Hair follicle dermal papilla cell (primary cell): ENCODE measurements at places on chromosomes 12 and 14. TPM values are rescaled to one million over a fixed set of nuclear protein-coding genes. Genes with fewer than 3 reads are reported as not detected.

The DENND5B gene
- 18.3 and 22.1 TPM in 2 replicates for total RNA-seq

The KRT81 gene
- total RNA-seq, result 0.12 TPM in 1 of 2 replicates, not detected in the other

The OTX2 gene
- total RNA-seq, result not detected in 2 replicates

The AQP2 gene
- not detected in 2 replicates for total RNA-seq

The NR1H4 gene
- not detected in 2 replicates for total RNA-seq

The TEX52 gene
- not detected in 2 replicates for total RNA-seq

The TMEM260 gene
- 16.5 and 18.2 TPM in 2 replicates for total RNA-seq

The MYF5 gene
- not detected in 2 replicates for total RNA-seq

The SALL2 gene
- 2.7 and 4.7 TPM in 2 replicates for total RNA-seq

The USP5 gene
- total RNA-seq, result 87.1 and 94.1 TPM in 2 replicates

The JDP2 gene
- total RNA-seq, result 114 and 123 TPM in 2 replicates

The P2RX7 gene
- total RNA-seq, result 2.4 TPM in 2 replicates

The AHNAK2 gene
- 167 and 231 TPM in 2 replicates for total RNA-seq

The ASCL1 gene
- not detected in 2 replicates for total RNA-seq

The RNASE3 gene
- not detected in 2 replicates for total RNA-seq

The IL22 gene
- not detected in 2 replicates for total RNA-seq

The GPR84 gene
- total RNA-seq, result 0.12 and 0.16 TPM in 2 replicates

The KCNC2 gene
- not detected in 2 replicates for total RNA-seq

The TAS2R9 gene
- not detected in 2 replicates for total RNA-seq

The KERA gene
- total RNA-seq, result not detected in 2 replicates

The SERPINA10 gene
- total RNA-seq, result not detected in 2 replicates

The PDZRN4 gene
- total RNA-seq, result not detected in 2 replicates

The KRT74 gene
- not detected in 2 replicates for total RNA-seq

The LBHD2 gene
- total RNA-seq, result not detected in 2 replicates

The ATN1 gene
- 19.8 TPM in 2 replicates for total RNA-seq

The CLEC4A gene
- total RNA-seq, result 0.81 TPM in 1 of 2 replicates, not detected in the other

The IFNG-AS1 gene
- total RNA-seq, result not detected in 2 replicates

The BBOF1 gene
- 9.4 and 14.0 TPM in 2 replicates for total RNA-seq

The MYO1H gene
- total RNA-seq, result 0.16 TPM in 1 of 2 replicates, not detected in the other

The KLHL33 gene
- total RNA-seq, result 0.32 and 0.49 TPM in 2 replicates

The PPP1CC gene
- total RNA-seq, result 85.4 and 91.8 TPM in 2 replicates

The GYS2 gene
- total RNA-seq, result not detected in 2 replicates

The LIN7A gene
- 6.1 and 7.6 TPM in 2 replicates for total RNA-seq

The CLEC14A gene
- total RNA-seq, result 7.7 and 15.3 TPM in 2 replicates

The DTX1 gene
- under 0.01 TPM in 2 replicates for total RNA-seq

The CEBPE gene
- not detected in 2 replicates for total RNA-seq

The RIMBP2 gene
- total RNA-seq, result under 0.01 and 0.16 TPM in 2 replicates

The COCH gene
- total RNA-seq, result 0.36 and 0.49 TPM in 2 replicates

The RD3L gene
- not detected in 2 replicates for total RNA-seq

The TSPAN9 gene
- 48.3 and 58.9 TPM in 2 replicates for total RNA-seq

The CISTR gene
- not detected in 2 replicates for total RNA-seq
